ENCODE measurements at places on chromosomes 5 and 9.

DNA sequence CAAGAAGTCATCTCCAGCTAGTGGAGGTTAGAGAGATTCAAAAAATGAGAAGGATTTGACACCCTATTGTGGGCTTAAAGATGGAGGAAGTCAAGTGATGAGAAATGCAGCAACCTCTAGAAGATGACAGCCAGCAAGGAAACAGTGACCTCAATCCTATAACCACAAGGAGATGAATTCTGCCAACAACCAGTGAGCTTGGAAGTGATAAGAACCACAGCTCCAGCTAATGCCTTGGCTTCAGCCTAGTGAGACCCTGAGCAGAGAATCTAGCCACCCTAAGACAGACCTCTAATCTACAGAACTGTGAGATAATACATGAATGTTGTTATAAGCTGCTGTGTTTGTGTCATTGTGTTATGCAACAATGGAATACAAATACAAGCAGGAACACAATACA, 262.4 kb downstream of the GRIA1 start:
- peak; percentile 32 for DNase-seq

GRCh38 chr9:122406070-122406890, 35.5 kb downstream of the PTGS1 start:
- DNase-seq: no peak

- peak; percentile 12 for DNase-seq
Observed at GRCh38 chr9:86545090-86545489, 190.9 kb upstream of the TUT7 start.

DNA sequence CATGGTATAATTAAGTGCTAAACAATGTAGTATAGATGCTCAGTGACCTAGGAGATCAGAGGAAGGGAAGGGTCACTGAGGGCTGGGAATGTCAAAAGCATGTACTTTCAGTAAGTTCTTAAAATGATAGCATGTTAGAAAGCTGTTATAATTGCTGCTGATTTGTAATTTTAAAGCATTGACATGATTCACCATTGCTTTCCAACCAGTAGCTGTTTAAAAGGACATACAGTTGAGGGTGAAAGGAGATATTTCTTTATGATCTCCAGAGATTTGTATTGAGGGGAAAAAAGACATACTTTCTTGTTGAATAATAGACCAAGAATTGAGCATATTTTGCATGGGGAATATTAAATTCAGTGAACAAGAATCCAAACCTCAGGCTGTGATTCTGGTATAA, 1.2 kb upstream of the SLC1A3 start:
- no peak for DNase-seq

- no peak for DNase-seq
Observed at GRCh38 chr5:132481596-132482211, 8.9 kb downstream of the IRF1 start.

- no peak for DNase-seq
Observed at GRCh38 chr5:124570285-124571035, 176.0 kb downstream of the ZNF608 start.

GRCh38 chr5:171475596-171475995, 56.1 kb downstream of the FGF18 start:
- peak; percentile 8 for DNase-seq

DNA sequence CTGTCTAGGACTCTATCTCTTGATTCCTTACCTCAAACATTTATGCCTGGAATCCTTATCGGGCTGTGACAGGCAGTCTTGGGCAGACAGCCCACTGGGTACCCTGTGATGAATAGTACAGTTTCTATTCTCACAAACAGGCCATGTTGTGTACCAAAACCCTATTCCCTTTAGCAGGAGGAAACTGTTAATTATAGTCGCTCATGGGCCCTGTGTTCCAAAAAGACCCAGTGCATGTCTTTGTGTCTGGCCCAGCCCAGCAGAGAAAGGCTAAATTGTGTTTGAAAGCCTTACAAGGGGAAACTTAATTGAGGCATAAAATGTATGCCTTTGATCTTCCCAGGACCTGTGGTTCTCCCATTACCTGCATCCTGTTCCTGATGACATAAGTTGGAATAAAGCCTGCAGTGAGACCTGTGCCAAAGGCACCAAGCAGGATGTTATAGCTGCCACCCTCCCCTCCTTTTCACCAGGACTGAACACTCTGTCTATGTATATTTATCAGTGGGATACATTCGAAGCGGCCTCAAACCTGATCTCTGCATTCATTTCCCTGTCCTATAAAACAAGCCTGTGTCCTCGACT, 43.3 kb downstream of the TLR4 start:
- no peak for DNase-seq

- DNase-seq: no peak
Observed at GRCh38 chr9:87201351-87201751, 254.0 kb upstream of the GAS1 start.

DNA sequence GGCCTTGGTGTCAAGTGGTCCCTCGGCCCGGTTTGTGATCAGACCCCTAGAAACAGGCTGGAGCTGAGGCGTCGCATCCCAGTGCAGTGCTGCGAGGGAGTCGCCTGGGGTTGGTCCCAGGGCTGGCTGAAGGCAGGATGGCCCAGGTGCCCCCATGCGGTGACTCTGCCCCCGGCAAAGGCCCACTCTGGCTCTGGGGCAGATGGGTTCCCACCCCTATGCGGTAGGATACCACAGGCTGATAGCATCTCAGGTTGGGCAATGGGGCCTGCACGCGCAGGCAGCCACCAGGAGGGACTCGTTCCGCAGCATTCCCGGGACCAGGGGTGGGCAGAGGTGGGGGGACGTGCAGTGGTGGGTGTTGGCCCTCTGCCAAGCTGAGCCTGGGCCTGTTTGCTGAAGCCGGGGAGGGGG, 86.0 kb downstream of the RXRA start:
- DNase-seq: no peak

- peak; percentile 96 for DNase-seq
Observed at GRCh38 chr9:98410185-98410697, 154.8 kb upstream of the TBC1D2 start.

GRCh38 chr9:36877239-36877638, 156.8 kb downstream of the PAX5 start:
- no peak for DNase-seq

DNA sequence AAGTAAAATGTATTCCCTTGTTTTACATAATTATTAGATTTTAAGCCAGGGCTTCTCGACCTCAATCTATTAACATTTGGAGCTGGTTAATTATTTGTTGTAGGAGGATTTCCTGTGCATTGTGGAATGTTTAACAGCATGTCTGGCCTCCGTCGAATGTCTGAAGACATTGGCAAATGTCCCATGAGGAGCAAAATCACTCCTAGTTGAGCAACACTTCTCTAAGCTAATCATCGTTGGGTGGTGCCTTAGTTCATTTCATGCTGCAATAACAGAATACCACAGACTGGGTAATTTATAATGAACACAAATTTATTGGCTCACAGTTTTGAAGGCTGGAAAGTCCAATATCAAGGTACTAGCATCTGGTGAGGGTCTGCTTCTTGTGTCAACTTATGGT, 13.4 kb upstream of the VPS13A start:
- peak; percentile 88 for DNase-seq

DNA sequence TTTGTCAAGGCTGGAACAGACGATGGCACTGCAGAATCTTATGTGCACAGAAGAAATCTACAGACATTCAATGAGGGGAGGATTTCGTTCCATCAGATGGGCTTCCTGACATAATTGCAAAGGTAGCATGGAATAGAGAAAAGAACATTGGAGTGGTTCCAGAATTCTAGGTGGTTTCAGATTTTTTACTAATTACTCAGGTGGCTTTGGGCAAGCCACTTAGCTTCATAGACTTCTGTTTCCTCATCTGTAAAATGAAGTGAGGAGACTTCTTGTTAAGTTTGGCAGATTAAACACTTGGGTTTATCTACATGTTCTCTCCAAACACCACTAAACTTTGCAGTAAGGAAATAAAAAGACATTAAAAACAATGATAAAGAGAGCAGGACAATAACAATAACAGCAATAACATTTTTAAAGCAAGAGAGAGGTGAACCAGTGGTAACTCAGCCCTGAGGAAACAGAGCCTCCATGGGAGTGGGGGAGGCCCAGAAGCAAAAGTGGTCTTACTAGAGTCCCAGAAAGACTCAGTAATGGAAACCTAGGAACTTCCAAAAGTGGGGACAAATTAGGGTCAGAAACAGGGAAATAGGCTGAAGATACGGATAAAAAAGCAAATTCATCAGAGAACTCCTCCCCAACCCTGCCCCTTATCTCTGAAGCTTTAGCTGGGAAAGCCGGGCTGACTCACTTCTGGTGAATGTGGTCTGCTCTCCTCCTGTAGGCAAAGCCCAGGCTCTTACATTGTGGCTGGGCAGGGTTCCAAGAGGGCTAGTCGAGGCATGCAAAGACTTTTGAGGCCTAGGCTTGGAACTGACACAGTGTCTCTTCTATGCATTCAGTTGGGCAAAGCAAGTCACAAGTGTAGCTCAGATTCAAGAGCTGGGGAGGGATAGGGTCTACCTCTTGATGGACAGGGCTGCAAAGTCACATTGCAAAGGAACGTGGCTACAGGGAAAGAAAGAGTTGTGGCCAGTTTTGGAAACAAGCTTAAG, 11.8 kb upstream of the ACTBL2 start:
- DNase-seq: peak; percentile 99

DNA sequence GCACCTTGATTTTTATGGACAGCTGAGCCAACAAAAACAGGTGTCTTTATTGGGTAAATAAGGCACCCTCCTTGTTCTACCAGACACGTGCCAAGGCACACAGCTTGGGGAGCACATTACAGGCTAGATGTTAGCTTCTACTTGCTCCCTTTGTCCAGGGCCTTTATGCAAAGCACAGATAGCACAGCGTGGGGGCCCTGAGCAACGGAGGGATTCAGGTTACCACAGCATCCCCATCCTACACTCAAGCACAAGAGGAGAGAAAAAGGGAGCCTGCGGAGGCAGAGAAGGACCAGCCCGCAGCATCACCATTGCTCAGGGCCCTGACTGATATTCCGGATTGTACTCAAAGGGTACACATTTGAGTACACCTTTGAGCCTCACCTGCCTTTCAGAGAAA, 181.7 kb upstream of the KIF2A start:
- no peak for DNase-seq

DNA sequence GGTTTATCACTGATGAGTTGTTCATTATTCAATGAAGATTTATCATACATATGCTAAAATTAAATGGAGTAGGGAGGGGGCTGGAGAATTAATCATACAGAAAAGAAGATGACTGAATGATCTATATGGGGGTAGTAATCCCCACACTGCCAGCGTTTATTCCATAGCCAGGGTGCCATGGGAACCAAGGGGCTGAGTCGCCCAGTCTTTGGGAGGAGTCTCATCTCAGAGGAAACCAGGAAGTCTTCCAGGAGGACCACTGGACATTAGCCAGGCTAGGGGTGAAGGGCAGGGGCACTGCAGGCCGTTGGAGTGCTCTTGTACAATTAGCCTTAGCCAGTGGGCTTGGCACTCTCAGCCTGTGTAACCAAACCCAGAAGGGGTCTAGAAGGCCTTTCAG, 226.5 kb downstream of the ARL15 start:
- no peak for DNase-seq

- peak; percentile 75 for DNase-seq
Observed at GRCh38 chr9:134637241-134637640, 4.4 kb upstream of the COL5A1 start.

DNA sequence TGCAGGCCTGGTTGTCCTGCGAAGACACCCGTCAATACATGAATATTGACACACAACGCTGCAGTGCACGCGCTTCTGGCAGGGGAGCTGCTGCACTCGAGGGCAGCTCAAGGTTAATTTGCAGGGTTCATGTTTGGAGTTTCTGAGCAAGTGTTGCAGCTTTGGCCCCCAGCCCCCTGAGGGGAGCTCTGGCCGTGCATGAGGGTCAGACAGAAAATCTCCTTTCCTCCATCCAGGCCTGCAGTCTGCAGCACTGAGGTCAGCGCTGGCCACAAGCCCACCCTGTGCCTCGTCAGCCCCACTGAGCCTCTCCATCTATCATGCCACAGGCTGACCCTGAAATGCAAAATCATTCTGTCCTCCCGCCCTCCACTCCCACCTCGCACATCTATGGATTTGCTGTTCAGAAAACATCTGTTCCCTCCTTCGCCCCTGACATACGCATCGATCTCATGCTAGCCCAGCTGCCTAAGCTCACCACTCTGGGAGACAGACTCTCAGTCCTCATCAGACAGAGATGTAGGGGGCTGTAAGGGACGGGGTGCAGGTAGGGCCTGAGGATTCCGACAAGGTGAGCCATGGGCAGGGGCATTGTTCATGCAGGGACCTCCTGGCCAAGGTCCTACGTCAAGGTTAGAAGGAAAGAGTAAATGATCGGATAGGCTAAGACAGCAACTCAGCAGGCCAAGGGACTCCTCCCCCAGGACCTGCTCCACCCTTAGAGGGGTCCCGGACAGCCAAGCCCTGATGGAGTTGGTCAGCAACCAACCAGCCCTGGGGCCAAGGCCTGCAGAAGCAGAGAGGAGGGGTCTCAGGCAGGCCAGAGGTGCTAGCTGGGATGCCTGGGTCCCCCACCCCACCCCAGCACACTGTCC, 125.1 kb downstream of the KCNIP1 start:
- no peak for DNase-seq

GRCh38 chr9:20014168-20014567, 225.3 kb upstream of the SLC24A2 start:
- DNase-seq: no peak

DNA sequence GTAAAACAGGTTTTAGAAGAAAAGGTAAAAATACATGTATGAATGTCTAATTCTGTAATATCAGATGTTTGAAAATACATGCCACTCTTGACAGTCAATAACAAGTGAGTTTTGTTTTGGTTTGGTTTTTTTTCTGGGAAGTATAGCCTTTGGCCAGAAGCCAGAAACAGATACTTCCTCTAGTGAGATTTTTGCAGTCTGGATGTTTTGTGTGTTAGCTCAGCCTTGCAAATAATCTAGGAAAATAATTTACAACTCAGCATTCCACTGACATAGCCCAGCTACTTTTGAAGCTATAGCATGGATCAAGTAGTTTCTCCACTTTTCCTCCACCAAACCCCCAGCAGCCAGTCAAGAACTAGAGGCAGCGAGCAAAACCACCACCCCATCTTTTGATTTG, 56.7 kb downstream of the SLC1A1 start:
- peak; percentile 35 for DNase-seq

DNA sequence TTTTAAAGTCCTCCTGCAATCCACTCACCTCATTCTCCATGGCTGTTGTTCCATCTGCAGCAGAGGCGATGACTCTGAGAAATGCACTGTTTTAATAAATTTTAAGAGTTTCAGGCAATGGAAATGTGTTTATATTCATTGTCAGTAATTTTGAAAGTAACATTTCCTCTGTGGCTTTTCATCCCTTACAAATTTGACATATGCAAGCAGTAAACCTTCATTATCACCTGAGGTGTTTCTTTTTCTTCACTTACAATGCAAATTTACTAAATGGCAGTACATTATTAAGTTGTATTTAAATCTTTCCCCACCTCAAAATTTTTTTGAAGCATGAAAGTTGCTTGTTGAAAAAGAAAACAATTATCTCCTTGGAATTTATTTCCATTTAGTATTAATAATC, 136.9 kb downstream of the DIRAS2 start:
- DNase-seq: no peak

- peak; percentile 87 for DNase-seq
Observed at GRCh38 chr9:109064963-109065702, 51.8 kb upstream of the CTNNAL1 start.

DNA sequence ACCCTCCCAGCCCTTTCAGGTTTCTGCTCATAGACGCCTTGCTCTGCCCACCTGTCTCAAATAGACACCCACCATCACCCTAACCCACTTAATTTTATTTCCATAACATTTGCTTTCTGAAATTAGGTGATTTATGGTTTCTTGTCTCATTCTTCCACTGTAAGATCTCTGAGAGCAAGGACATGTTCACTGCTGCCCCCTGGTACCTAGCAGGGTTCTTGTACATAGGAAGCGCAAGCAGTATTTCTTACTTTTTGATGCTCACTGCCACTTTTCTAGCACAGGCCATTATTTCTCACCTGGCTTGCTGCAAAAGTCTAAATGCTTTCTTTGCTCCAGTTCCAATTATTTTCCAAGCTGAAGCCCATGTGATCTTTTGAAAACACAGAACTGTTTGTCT, 16.8 kb downstream of the C9orf57 start:
- DNase-seq: no peak
